CD4-positive, alpha-beta T cell treated with Interferon alpha-2 for 1 hour (primary cell): ENCODE measurements at places on chromosomes 2 and 18.
A peak's percentile ranks its signal among the peaks of the same experiment; 100 is the strongest.

DNA sequence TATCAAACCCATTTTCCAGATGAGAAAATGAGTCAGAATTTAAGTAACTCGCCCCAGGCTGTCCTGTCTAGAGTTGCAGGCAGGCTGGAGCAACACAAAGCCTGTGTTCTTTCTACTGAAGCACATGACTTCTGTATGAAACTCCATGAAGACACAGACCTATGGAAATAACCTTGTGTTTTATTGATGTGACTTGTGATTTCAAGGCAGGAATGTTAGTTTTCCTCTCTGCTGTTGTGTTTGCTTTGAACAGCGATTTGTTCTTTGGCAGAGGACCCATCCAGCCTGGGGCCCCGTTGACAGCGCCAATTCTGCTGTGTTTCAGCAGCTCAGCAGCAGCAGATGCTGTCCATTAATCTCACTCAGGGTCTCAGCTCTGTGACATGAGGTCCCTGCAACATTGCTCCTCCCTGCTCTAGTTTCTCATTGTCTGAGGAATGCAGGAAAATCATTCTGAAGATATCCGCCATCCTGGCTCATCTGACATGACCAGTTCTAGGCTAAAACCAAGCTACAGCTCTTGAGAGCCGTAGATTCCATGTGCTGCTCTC, 344.3 kb upstream of the RAB12 start:
- DNase-seq: no peak

- no peak for DNase-seq
Observed at GRCh38 chr2:48116497-48116896, 210.2 kb upstream of the FBXO11 start.

DNA sequence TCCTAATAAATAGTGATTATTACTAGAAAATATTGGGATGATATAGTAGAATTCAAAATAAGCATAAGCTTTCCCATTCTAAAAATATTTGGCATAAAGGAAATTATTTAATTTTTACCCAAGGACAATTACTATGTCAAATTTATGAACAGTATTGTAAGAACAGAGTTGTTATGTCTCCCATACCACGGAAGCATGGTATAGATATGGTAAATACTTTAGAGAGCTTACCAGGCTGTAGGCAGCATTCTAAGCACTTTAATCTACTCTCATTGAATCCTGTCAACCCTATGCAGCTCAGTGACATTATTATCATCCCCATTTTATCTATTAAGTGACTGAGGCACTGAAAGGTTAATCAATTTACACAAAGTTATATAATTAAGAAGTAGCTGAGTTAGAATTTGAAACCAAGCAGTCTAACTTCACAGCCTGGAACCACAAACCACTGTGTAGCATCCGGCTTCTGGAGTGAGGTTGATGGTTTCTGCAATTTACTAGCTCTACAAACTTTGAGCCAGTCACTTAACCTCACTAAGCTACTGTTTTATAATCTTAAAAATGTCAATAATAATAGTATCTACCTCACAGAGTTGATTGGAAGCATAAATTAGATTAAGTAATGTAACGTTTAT, 323.7 kb downstream of the ARHGAP15 start:
- peak; percentile 61 for DNase-seq

DNA sequence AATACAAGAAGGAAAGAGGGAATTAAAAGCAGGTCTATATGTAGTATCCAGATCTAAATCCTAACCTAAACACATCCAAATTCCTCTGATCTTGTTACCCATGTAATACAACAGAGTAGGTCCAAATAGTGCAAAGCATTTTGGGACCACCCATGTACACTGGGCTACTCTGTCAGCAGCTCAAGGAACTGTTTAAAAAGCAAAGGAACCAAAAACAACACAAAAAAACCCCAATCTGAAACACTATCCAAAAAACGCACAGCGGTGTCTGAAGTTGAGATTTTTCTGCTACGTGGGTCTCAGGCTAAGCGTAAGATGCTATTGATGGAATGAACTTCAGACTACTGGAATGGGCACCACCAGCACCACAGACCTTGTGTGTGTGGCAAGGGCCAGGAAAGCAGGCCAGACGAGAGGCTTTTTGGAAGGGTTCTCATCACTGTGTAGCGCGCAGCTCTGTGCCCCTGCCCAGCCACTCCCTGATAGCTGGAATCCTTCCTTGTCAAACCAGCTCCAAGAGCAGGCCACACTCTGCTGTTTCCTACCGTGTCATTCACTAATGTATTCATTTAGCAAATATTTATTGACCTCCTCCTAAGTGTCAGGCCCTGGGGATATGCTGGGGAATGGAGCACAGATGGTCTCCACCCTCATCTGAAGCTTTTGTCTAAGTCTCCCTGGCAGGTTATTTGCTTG, 101.4 kb downstream of the COLEC12 start:
- no peak for DNase-seq

- DNase-seq: peak; percentile 15
Observed at GRCh38 chr2:42492691-42493467, 903 bp downstream of the KCNG3 start.

- DNase-seq: no peak
Observed at GRCh38 chr2:129864719-129865118, 114.7 kb upstream of the RAB6C start.

DNA sequence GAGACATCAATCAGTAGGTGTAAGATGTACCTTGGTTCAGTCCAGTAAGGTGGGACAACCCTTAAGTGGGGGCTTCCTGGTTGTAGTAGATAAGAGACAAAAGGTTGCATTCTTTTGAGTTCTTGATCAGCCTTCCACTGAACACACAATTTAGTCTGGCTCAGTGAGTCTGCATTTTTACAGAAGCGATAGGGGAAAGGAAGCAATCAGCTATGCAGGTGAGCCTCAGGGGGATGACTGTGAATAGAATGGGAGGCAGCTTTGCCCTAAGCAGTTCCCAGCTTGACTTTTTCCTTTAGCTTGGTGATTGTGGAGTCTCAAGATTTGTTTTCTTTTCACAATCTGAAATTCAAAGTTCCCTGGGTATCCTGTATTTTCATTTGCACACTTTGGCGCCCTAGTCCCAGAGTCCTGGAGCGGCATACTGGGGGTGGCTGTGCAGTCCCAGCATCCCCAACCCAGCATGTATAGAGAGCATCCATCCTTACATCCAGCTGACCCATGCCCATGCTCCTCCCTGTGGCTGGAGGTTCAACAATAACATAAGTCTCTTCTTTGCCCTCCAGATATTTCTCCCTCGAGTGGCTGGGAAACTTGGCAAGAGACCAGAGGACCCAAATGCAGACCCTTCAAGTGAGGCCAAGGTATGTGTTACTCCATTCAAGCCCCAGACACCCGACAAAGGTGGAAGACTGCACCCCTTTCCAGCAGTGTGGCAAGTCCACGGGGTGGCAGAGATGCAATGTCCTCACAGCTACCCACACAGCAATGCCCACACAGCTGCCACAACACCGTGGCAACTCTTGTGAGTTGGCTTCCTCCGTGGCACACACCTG, 20.1 kb upstream of the PRLH start:
- DNase-seq: no peak

DNA sequence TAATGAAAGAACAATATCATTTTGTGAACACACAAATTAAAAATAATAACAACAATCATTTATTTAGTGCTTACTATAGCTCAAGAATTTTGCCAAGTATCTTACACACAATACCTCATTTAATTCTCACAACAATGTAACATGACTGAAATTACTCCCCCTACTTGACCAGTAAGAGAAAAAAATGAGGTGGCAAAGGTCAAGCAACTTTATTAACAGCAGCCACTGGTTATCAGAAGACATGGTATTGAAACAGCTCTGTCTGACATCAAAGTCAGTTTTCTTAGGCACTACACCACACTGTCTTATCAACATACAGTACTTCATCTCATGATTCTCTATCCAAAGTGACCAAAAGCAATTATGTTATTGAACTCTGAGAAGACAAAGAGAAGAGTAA, 389.4 kb downstream of the ZEB2 start:
- no peak for DNase-seq

DNA sequence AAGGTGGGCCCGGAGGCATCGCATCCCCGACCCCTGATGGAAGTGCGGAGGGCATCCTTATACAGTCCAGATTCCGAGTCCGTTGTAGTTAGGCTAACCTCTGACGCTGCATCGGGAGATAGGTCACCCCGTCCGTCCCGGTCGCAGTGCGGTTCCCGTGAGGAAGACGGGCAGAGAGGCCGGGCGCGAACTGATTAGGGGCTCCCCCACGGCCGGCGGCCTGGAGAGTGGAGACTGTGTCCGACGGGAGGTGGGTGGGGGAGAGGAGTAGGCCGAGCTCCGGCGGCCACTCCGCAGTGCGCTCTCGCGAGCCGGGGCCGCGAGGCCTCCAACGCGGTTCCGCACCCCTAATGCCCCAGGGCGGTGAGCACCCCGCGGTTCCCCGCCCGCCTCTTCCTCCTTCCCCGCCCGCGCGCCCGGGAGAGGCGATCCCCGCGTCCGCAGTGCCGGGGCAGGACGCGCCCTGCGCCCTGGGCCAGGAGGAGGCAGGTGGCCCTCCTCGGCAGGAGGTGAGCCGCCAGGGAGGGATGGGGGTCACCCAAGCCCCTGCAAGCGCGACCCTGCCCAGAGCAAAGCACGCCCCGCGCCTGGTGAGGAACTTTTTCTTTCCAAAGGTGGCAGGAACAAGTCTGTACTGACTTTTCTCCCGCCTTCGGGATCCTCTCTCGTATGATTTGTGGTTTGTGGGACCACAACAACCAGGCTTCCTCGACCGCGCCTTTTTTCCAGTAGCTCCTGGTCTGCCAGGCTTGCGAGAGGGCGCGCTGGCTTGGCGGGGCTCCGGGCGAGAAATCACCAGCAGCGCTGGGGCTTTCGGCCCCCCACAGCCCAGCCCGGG, 1.4 kb upstream of the SP5 start:
- DNase-seq: no peak

- DNase-seq: no peak
Observed at GRCh38 chr2:240351826-240352426, 83.5 kb upstream of the GPC1 start.

DNA sequence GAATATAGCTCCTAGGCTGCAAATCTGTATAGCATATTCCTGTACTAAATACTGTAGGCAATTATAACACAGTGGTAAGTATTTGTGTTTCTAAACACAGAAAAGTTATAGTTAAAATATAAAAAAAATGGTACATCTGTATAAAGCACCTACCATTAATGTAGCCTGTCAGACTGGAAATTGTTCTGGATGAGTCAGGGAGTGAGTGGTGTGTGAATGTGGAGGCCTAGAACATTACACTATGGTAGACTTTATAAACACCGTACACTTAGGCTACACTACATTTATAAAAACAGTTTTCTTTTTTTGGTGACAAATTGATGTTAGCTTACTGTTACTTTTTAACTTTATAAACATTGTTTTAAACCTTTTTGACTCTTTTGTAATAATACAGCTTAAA, 226.3 kb downstream of the CCDC85A start:
- no peak for DNase-seq

GRCh38 chr18:63126134-63127069, 193.2 kb downstream of the BCL2 start:
- DNase-seq: no peak

- DNase-seq: no peak
Observed at GRCh38 chr2:6196449-6196848, 504.3 kb downstream of the SOX11 start.

GRCh38 chr2:101150306-101151145, 656 bp downstream of the TBC1D8 start:
- no peak for DNase-seq

GRCh38 chr2:44954447-44954888, 13.0 kb downstream of the SIX3 start:
- DNase-seq: no peak

DNA sequence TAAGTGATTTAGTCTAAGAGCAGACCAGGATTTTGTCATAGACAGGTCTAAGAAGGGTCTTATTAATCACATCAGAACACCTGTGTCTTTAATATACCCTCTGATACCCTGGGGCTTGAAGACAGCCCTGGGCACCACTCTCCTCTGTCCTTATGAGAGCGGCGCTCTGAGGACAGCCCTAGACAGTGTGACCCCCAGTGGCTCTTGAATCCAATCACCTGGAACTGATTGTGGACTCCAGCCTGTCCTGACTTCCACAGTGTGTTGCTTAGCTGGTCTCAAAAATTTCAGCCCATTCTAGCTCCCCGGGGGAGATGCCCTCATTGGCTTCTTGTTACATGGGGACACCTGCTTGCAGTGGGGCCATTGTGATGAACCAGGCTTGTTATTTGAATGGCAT, 195.8 kb upstream of the SMAD2 start:
- DNase-seq: no peak

GRCh38 chr2:72028351-72028995, 119.2 kb downstream of the CYP26B1 start:
- no peak for DNase-seq

- DNase-seq: no peak
Observed at GRCh38 chr2:233244818-233245217, 6.7 kb upstream of the ATG16L1 start.

GRCh38 chr2:181066333-181066732, 85.9 kb downstream of the UBE2E3 start:
- no peak for DNase-seq

DNA sequence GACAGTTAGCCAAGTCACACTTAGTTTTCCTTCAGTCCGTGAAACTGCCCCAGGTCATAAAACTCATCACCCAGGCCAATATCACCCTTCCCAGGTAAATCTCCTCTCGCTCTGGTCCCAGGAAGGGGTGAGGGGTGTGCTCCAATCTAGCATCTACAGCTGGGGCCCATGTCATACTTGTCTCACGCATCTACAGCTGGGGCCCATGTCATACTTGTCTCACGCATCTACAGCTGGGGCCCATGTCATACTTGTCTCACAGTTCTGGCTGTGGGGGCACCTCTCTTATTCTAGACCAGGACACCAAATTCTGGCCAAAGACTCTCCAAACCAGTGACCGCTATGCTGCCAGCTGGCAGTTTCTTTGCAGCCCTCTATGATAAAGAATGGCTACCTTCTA, 123.3 kb upstream of the DLGAP1 start:
- DNase-seq: no peak

DNA sequence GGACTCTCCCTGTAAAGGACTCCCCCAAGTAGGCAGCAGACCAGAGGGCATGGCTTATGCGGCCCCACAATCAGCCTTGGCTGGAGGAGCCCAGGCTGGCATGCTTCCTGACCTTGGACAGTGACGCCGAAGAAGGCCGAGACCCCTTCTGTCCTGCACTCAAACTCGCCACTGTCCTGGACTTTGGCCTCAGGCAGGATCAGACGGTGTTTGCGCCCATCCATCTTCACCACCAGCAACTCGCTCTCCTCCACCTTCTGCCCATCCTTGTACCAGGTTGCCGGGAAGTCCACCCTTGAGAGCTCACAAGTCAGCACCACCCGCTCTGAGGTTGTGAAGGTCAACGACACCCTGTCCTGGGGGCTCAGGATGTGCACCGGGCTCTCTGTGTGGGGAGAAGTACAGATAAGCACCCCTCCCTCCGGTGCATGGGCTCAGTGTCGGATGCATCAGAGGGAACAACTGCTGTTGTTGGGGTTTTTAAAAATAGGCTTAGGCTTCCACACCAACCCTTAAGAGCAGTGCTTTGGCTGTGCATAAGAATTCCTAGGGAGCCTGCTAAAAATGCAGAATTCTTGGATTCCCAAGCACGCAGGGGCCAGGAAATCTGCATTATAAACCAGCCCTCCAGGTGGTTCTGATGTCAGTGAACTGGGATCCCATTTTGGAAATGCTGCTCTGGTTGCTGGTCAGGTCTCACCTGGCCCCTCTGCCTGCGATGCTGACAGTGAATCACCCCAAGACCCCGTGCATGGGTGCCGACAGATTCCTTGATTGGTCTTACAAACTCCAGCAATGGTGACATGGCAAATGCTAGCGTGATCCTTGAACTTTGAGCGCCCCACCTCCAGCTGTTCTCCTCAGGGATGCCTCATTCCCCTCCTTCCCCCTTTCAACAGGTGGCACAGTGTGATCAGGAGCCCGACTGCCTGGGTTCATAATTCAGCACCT, 5.9 kb downstream of the OBSL1 start:
- DNase-seq: no peak
